Astrocyte of the hippocampus (primary cell): ENCODE measurements at places on chromosomes 7 and 10.

DNA sequence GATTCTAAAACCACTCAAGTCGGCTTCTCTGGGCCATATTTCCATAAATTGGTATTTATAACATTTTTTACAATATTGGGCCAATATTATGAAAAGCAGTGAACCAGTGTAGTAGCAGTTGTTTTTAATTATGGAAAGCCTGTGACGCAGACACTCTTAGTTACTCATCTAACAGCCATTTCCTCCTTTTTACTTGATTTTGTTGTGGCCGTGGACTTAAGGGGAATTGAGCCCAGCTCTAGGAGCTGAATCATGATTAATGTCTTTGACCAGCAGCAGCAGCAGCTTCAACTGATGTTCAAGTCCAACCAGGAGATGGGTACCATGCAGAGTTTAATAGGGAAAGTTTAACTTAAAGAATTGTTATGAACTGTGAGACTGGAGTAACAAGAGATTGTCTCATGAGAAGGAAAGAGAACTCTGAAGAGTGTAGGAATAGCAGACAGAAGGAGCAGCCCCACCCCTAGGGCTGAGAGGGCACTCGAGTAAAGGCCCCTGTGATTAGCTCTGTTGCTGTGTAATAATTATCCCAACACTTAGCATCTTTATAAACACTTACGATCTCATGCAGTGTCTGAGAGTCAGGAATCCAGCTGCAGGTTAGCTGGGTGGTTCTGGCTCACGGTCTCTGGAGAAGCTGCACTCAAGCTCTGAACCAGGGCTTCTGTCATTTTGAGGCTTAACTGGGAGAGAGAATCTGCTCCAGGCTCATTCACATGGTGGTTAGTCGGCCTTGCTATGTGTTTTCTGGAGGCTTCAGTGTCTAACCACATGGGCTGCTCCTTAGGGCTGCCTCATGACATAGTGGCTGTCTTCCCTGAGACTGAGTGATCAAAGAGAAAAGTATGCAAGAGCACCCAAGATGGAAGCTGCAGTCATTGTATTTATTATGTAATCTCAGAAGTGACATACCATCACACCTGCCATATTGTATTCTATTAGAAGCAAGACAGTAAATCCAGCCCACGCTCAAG is 4.6 kb downstream of the LANCL2 start:
- peak; percentile 69 for DNase-seq

- no peak for DNase-seq
Observed at GRCh38 chr10:58178811-58179210, 88.9 kb downstream of the IPMK start.

- DNase-seq = peak; percentile 43
Observed at GRCh38 chr7:13336227-13336626, 648.8 kb downstream of the ARL4A start.

GRCh38 chr10:25114036-25114411 is 60.8 kb upstream of the GPR158 start:
- DNase-seq = no peak

DNA sequence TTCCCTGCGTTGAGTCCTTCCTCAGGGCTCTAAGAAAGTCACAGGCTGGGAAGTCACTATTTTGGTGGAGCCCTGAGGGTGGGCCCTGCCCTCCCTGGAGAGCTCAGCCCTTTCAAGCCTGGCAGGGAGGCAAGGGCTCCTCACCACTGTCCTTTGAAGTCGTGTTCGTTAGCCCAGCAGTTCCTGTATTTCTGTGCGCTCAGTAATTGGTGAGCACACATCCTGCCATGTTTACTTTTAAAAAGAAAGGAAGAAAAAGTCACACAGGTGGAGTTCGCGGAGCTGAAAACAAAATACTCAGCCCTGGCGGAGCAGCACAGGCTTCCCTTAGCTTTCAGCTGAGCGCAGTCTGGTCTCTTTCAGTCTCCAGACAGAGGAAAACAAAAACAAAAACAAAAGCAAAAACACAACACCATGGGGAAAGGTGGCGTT is 37.1 kb downstream of the PRKCQ start:
- DNase-seq = peak; percentile 16

GRCh38 chr10:124062390-124062789 is 31.0 kb downstream of the CHST15 start:
- DNase-seq = no peak

- peak; percentile 55 for DNase-seq
Observed at GRCh38 chr7:7972128-7972527, 3.5 kb downstream of the GLCCI1 start.

- DNase-seq = no peak
Observed at GRCh38 chr7:2616387-2617324, 15.1 kb upstream of the TTYH3 start.

- no peak for DNase-seq
Observed at GRCh38 chr10:49005270-49005669, 65.6 kb upstream of the LRRC18 start.

DNA sequence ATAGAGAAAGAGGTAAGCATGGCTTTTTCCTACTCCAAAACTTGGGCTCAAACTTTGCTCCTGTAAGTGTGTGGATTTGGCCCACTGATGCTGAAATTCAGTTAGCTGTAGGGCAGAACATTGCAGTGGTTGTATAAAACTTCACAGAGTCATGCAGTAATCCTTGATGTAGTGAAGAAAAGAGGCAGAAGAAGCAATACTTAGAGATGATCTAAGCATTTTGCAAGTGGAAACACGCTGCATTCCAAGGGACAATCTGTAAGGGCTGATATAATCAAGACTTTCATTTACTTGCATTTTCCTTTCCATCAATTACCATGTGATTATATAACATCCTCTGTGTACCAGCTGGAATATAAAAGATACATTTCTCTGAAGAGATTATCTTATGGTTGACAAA is 338.8 kb downstream of the DNAJB9 start:
- DNase-seq = no peak

- no peak for DNase-seq
Observed at GRCh38 chr7:128727239-128727638, 11.9 kb upstream of the CALU start.

DNA sequence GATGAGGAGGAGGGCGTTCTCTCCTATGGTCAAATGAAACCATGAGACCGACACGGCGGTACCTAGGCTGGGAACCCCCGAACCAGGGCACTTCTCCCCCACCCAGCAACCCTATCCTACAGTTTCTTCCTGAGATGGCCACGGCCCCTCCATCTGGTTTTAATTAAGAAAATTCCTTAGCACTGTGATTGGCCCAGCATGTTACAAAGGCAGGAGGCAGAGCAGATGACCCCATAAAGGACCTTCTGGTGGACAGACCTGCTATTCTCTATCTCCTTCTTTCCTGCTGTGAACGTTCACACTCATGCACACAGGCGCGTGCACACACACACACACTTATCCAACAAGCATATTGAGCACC is 129.4 kb downstream of the RGS10 start:
- peak; percentile 17 for DNase-seq

- DNase-seq = no peak
Observed at GRCh38 chr10:72660220-72660619, 31.7 kb upstream of the MCU start.

DNA sequence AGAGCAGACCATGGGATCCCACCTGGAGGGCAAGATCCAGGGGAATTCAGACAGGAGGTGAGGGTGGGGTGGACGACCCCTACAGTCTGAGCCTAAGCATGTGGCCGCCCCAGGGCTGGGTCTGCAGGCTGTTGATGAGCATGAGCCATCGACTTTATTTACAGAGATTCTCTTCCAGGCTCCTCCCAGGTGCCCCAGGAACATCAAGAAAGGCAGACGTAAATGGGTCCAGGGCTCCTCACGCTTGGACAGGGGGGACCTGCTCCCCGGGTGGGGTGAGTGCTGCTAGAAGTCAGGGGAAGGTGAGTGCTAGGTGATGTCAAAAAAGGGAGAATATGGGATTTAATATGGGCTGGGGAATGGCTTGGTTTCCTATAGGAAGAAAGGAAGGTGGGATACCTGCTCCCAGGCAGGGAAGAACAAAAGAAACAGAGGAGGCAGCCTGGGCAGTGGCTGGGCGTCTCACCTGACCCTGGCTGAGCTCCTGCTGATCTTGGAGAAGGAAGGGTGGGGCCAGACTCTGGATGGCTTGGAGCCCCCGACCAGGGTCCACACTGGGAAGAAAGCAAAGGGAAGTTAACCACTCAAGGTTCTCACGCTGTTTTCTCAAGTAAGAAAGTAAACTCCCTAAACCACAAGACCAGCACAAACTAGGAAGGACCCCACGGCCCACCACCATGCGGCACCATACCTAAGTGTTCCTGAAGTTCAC is 162.1 kb upstream of the SHH start:
- DNase-seq = no peak

- peak; percentile 63 for DNase-seq
Observed at GRCh38 chr10:35386594-35387174, 50.4 kb downstream of the CCNY start.

DNA sequence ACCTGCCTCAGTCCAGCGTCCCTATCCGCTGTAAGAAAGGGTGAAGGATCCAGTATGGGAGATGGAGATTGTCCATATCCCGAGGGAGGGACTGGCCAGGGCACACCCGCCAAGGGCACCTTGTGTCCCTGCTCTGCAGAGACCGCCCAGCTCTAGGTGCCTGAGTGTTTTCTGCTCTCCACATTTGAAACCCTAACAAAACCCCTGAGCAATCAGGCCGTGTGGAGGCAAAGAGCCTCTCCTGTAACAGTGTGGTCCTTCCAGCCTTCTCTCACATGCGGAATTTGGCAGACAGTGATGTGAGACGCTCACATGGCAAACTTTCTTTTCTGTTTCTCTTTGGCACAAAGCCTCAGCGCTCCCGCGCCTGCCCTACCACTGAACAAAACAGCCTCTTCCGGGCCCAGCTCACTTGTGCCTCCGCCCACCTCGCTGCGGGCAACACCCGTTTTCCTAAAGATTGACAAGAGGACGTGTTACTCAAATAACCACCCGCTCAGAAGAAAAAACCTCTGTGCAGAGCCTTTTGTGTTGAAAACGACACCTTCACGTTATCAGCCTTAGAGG is 514.8 kb downstream of the DNAJB6 start:
- DNase-seq = peak; percentile 70

- peak; percentile 56 for DNase-seq
Observed at GRCh38 chr10:114822444-114823076, 980 bp downstream of the FHIP2A start.

- peak; percentile 90 for DNase-seq
Observed at GRCh38 chr7:127708788-127709187, 56.8 kb downstream of the SND1 start.

- peak; percentile 52 for DNase-seq
Observed at GRCh38 chr10:119871881-119872609, 598 bp downstream of the MCMBP start.

DNA sequence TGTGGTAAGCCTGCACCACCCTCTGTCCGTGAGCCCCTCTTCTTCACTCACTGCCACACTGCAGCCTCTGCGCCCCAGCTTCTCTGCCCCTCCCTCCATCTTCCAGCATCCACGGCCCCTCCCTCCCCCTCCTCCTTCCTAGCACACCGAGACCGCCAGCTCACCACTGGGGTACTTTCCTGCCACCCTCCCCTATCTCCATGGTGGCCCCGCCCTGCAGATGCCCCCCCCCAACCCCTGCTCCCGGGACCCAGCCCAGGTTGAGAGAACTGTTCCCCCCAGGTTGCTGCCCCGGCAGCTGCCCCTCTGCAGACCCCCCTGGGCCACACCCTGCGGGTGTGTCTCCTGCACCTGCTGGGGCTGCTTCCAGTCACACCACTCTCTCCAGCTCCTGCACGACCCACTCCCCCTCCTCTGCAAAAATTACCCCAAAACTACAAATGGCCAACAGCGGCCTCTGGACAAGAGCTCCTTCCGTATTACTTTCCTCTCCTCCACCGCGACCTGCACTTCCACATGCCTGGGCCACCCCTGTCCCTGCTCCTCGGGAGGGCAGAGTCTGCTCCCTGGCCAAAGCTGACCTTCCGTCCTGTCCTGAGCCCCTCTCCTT is 209.2 kb upstream of the PPP2R2D start:
- no peak for DNase-seq

- no peak for DNase-seq
Observed at GRCh38 chr7:118602090-118602489, 377.6 kb downstream of the ANKRD7 start.

DNA sequence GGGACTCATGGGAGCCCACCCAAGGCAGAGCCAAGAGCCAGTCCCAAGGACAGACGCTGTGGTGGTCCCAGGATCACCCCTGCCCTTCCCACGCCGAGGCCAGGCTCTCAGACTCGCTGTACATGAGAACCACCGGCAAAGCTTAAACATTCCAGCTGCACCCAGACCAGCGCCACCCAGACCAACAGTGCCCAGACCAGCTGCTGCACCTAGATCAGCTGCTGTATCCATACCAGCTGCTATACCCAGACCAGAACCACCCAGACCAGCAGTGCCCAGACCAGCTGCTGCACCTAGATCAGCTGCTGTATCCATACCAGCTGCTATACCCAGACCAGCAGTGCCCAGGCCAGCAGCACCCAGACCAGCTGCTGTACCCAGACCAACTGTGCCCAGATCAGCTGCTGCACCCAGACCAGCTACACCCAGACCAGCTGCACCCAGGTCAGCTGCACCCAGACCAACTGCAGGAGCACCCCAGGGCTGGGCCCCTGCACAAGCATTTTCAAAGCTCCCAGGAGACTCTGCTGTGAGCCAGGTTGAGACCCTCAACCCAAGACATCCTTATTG is 47.9 kb upstream of the CNPY1 start:
- no peak for DNase-seq

- peak; percentile 42 for DNase-seq
Observed at GRCh38 chr7:83550100-83550499, 98.8 kb downstream of the SEMA3E start.

DNA sequence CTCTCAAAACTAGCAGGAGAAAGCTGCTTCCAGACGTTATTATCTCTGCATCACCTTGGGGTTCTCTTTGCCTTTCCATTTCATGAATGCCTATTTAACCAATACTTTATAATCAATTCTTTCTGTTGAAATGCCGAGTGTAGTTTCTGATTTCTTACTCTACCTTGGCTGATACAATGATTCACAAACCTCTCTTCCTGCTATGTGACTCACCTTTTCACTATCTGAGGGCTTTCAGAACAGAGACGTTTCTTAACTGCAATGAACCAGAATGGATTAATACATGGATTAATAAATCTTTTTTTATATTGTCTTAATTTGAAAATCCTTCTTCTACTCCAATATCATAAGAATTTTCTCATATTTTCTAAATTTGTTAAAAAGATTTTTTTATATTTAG is 46.4 kb upstream of the ZNF746 start:
- DNase-seq = no peak

- peak; percentile 58 for DNase-seq
Observed at GRCh38 chr10:95560278-95561176, 644 bp downstream of the SORBS1 start.

GRCh38 chr7:129764247-129765084 is 152.9 kb downstream of the NRF1 start:
- no peak for DNase-seq

DNA sequence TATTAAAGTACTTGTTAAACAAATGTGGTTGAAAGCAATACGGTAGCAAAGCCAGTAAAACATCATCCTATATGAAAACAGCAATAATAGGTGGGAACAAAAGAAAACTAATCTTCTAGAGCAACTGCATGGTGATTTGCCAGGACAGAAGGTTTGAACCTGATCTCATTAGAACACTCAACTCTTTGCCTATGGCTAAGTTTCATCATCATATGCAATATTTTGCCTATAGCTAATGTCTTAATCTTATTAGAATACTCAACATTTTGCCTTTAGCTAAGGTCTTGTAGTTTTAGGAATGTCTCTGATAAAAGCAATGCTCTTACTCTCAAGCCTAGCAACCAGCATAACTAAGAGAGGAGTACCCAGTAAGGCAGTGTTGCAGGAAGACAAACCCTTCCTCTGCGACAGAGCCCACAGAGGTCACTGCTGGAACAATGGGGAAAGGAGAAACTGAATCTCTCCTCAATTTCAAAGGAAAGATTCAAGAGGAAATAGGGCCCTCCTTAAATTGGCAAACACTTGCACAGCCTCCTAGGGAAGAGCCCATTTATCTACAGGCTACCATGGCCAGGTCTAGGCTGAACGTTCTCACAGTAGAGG is 38.3 kb downstream of the CADPS2 start:
- no peak for DNase-seq
